ENCODE measurements at places on chromosomes 1 and 21.

DNA sequence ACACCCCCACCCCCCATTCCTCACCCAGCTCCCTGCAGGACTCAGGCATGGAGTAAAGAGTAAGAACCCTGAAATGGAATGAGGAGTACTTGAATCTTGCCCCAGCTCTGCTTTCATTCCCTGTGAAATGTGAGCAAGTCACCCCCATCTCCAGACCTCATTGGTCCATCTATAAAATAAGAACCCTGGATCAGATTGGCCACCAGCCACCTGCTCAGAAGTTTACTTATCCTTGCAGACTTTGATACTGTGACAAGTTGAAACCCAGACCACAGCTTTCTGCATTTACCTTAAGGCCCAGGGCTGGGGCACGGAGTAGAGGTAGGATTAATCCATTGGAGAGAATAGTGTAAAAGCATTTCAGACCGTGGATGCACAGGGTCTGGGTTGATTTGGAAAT is 2.2 kb downstream of the KISS1 start:
- no peak for DNase-seq

DNA sequence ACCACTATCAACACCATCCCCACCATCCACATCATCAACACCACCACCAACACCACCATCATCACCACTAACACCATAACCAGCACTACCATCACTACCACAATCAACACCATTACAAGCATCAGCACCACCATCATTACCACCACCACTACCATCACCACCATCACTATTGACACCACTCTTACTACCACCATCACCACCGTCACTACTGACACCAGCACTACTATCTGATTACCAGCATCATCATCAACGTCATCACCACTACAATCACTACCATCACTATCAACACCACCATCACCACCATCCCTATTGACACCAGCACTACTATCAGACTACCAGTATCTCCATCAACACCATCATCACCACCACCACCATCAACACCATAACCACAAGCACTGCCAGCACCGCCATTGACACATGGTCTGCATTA is 106.1 kb upstream of the RUNX3 start:
- DNase-seq = no peak

DNA sequence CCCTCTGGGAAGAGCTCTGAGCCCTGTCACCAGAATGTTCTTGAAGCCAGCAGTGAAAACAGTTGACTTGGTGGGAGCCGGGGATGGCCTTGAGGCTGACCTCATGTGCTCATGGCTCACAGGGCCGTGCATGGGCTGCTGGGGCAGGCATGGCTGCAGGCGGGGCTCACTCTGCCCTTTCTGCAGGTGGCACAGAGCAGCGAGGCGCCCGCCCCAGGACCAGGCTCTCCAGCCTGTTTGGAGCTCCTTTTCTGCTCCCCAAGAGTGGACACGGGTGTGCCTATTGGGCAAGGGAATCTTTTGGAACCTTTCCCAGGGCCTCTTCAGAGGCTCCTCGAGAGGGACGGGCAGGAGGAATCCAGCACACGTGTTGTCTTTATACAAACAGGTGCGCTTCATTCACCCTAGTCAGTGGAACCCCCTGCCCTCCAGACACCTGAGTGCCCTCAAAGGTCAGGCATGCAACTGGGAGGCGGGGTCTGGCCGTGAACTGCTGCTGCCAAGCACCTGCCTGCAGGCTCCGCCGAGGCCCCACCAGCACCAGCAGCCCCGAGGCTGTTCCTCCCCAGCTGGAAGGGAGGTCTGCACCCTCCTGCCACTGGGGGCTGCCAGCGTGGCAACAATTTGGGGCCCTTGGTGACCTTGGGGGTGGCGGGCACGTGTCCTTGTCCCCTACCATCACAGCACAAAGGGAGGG is 2.6 kb upstream of the TTC34 start:
- no peak for DNase-seq

- no peak for DNase-seq
Observed at GRCh38 chr21:31711745-31712285, 20.1 kb downstream of the SCAF4 start.

DNA sequence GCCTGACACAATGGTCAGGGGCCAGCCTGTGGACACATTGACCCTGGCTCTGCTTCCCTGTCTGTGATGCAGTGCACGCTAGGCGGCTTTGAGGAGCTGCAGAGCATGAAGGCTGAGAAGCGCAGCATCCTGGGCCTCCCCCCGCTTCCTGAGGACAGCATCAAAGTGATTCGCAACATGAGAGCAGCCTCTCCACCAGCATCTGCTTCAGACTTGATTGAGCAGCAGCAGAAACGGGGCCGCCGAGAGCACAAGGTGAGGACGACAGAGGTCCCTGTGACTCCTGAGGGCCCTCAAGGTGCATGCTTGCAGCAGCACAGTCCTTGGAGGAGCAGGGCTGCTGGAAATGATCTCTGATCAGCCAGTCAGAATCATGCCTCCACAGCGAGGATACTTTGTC is 8.6 kb downstream of the STRIP1 start:
- no peak for DNase-seq

- no peak for DNase-seq
Observed at GRCh38 chr1:233372218-233373120, 44.9 kb downstream of the MAP3K21 start.

DNA sequence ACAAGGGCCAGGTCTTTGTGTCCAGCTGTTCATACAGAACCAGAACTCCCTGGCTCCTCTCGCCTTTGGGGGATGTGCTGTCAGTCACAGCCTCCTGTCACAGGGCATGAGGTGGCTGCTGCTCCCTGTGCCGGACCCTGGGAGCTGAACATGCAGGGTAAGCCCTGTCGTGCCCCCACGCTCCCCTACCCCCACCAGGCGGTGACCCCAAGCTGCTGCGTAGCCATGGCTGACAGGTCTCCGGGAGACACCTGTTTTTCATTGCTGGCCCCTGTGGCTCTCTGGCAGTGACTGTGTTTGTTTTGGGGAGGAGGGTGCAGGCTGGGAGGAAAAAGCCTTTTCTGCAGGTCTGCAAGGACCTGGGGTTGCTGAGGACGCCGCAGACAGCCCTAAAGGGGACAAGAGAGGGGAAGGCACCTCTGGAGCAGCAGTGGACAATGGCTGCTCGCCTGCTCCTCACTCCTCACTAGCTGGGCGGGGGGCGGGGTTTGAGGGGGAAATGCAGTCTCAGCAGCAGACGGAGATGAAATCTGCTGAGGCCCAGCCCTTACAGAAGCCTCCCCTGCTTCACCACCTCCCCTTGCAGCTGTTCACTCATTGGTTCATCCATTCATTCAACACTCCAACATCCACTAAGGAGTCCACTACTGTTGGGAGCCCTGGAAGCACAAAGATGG is 81.4 kb downstream of the TRABD2B start:
- DNase-seq = no peak

- no peak for DNase-seq
Observed at GRCh38 chr1:113170519-113170918, 97.5 kb downstream of the LRIG2 start.

DNA sequence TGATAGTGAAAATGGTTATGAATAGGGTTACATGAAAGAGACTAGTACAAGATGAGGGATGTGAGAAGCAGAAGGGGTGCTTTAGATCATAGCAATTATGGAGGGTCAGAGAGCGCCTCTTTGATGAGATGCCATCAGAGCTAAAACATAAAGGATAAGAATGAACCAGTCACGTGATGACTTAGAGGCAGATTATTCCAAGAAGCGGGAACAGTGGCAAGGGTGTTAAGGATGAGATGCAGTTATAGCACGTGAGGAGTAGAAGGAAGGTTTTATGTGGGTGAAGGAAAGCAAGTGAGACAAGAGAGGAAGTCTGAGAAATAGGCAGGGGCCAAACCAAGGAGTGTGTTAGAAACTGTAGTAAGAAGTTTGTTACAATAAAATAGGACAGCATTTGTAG is 360.1 kb downstream of the DPYD start:
- DNase-seq = no peak

DNA sequence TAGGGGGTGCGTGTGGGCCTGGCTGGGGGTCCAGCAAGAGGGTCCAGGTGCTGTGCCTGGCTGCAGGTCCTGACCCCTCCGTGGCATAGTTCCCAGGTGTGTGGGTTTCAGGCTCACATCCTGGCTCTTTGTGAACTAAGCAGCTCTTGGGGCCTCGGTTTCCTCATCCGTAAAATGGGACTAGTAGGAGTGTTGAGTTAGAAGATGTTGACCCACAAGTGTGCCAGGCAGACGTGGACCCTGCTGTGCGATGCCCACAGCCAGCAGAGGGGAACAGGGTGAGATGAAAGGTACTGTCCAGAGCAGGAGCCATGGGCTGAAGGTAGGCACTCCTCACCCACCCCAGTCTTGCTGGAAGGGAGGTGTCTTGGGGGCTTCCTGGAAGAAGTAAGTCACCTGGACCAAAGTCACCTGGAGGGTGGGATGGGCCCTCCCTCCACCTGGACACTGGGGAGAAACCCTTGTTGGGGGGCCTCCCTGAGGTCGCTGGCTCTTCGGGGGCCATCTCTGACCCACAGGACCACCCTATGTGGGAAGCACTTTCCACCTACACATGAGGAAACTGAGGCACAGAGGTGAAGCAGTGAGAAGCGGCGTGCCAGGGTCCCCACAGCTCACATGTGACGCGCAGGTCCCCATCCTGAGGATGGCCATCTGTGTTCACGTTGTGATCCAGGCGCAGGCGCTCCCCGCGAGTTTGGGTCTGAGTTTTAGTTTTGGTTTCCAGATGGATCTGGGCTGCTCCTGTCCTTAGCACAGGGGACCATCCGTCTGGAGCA is 1.4 kb downstream of the ARHGEF16 start:
- no peak for DNase-seq

DNA sequence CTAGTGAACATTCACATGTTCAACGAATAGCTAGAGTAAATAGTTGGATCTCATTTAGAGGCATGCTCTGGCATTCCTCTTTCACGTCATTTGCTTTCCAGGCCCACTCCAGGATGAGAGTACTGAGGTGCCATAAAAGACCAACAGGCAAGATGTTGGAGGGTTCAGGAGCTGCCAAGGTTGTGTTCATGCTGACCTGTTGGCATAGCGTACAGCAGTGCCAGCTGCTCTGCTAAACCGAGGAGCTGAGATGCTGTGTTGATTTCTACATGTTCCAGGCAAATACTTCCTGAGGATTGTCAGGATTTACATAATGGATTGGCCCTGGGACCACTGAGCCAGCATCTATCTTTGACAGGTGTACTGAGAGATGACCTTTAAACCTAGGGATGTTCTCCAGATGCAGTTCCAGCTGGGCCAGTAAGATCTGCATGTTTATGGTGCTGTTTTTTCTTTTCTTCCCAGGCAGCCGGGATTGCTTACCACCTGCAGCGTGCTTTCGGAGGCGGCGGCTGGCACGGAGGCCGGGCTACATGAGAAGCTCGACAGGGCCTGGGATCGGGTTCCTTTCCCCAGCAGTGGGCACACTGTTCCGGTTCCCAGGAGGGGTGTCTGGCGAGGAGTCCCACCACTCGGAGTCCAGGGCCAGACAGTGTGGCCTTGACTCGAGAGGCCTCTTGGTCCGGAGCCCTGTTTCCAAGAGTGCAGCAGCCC is 66.9 kb downstream of the DISC1 start:
- no peak for DNase-seq

- DNase-seq = no peak
Observed at GRCh38 chr1:147720557-147720956, 39.8 kb downstream of the GJA5 start.

GRCh38 chr1:219806020-219806419 is 122.3 kb downstream of the SLC30A10 start:
- DNase-seq = no peak

DNA sequence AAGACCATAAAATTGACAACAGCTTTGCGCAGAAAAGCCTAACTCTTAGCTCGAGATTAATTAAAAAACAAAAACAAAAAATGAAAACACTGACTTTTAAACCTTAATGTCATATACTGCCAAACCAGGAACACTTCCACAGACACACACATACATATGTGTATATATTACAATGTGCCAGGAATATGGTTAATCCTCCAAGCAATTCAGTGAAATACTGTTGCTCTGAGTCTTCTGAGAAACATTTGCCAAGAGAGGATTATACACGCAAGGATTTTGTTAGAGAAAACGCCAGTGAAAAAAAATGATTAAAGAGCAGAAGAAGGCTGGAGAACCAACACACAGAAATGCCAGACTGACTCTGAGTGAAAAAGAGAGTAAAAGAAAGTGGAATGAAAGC is 116.7 kb upstream of the CHRM3 start:
- no peak for DNase-seq

GRCh38 chr1:69082312-69082711 is 485.4 kb upstream of the LRRC7 start:
- no peak for DNase-seq

DNA sequence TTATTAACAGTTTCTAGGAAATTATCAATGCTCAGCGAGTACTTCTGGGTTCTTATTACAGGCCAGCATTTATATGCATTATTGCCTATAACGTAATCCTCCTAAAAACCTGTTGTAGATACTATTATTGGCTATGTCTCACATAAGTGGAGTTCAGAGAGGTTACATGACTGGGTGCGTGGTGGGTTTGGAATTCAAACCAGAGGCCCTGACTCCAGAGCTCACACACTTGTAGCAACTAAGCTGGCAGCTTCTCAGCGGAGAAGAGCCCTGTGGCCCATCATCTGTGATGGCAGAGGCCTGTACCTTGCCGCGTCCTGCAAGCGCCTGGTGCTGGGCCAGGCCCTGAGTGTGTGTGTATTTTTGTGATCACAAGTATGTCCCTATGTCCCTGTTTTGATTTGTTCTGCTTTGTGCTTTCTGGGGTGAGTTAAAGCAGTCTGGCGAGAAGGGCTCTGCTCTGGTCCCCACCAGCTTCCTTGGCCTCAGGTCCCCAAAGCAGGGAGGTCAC is 66.7 kb downstream of the HTR6 start:
- DNase-seq = no peak

DNA sequence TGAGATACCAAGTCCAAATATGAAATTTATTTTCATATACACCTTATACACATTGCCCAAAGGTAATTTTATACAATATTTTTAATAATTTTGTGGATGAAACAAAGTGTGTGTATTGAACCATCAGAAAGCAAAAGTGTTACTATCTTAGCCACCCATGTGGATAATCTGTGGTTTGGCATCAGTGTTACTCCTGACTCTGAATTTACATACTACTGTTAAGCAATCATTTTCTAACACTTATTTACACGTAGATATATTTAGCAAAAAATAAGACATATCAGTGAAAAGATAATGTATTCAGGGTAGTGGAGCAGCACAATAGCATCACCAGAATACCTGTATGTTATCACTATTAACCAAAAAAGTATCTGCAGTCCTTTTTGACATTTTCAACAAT is 23.8 kb downstream of the DENND2D start:
- no peak for DNase-seq

All from activated naive CD4-positive, alpha-beta T cell (primary cell).